Progenitor cell of endocrine pancreas (in vitro differentiated cells): ENCODE measurements at places on chromosomes 5 and 9.

GRCh38 chr5:122458278-122458872 lies 146.3 kb downstream of the SNCAIP start:
- no peak for DNase-seq

DNA sequence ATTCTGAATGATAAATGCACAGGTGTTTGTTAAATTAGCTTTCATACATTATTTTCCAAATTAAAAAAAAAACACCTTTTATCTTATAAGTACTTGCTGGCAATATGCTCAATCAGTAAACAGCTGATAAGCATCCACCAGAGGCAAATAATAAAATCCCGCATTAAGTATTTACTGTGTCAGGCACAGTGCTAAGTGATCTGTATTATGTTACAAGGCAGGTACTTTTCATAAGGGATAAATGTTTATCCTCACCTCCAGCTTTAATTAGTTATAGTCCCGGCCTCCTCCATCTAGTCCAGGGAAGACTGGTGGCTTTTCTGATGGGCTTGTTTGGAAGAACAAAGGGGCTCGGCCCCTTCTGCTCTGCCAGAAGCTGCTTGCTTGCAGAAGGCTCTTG lies 40.1 kb downstream of the PFDN1 start:
- no peak for DNase-seq

GRCh38 chr9:15086778-15087324 lies 176.6 kb upstream of the FREM1 start:
- DNase-seq: no peak

DNA sequence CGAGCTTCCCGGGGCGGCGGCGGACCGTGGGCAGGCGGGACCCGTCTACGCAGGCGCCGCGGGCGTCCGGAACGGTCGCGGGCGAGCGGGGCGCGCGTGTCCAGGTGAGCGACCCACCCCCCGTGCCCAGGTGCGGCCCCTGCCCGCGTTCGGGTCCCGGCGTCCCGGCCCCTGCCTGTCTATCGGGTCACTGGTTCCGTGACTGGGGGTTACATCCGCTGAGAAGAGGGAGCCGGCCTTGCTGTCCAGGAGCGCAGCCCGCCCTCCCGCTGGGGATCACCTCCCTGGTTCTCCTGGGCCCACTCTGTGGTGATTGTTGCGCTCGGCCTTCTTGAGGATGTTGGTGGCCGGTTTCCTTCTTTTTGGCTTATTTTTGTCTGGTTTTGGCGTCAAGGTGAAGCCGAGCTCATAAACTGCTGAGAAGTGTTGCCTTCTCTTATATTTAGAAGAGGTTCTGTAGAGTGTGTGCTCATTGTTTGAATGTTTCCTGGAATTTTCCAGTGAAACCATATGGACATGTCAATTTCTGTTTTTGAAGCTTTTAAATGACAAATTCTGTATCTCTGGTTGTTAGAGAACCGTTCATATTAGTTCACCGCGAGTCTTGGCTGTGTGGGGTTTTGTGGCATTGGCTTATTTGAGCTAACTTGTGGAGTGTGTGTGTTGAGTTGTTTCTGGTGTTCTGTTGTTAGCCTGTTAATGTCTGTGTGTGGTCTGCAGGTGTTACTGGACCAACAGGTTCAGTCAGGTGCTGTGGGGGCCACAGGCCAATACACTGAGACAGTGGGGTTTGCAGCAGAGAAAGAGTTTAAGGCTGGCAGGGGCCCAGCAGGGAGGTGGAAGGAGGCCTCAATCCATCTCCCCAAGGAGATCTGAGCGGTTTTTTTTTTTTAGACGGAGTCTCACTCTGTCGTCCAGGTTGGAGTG lies 621 bp downstream of the CEP72 start:
- DNase-seq: no peak

GRCh38 chr5:134608555-134608954 lies 24.1 kb downstream of the SAR1B start:
- DNase-seq: no peak

DNA sequence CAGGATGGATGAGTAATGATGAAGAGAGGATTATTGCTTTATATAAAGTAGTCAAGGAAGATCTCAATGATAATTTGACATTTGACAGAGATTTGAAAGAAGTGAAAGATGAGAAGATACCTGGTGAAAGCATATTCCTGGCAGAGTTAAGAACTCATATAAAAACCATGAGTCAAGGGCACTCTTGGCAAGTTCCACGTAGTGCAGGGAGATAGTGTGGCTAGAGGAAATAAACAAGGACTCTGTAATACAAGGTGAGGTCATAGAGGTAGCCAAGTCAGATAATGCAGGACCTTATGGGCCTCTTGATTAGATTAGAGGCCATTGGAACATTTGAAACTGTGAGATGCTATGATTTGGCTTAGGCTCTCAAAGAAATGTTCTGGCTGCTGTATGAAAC lies 72.3 kb downstream of the HCN1 start:
- no peak for DNase-seq

- DNase-seq: no peak
Measured at GRCh38 chr5:111887706-111888105, 130.7 kb upstream of the NREP start.

GRCh38 chr5:56148453-56148971 lies 84.6 kb downstream of the ANKRD55 start:
- DNase-seq: no peak

GRCh38 chr9:108836781-108837180 lies 19.0 kb downstream of the ACTL7B start:
- no peak for DNase-seq
